Stromal cell of bone marrow (primary cell): ENCODE measurements at places on chromosomes 4 and X.

DNA sequence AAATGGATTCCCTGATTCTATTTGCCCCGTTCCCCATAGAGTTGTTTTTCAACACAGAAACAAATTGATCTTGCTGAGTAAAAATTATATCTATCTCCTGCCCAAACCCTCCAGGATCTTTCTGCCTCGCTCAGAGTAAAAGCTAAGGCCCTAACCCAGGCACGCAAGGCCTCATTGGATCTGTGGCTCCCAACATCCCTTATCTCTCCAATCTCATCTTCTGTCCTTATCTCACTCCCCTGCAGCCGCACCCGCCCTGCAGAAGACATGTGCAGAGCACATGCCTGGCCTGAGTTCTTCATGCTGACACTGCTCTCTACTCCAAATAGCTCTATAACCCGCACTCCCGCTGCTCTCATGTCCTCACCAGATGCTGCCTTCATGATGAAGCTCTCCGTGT, 543.8 kb upstream of the ZFP42 start:
- no peak for DNase-seq

DNA sequence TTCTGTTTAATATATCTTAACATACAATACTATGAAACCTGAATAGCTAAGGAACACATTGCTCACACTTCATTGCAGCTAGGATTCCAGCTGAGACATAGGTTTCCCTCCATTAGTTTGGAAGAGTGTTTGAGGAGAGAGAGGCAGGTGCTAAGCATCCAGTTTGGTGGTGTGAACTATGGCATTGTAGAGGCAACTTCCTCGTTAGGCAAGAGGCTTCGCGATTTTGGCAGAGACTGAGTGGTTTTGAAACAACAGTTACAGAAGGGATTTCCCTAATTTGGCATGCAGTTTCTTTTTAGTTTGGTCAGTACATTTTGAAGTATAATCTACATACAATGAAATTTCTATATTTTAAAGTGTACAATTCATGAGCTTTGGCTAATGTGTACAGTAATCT, 117.1 kb upstream of the BMP3 start:
- no peak for DNase-seq

DNA sequence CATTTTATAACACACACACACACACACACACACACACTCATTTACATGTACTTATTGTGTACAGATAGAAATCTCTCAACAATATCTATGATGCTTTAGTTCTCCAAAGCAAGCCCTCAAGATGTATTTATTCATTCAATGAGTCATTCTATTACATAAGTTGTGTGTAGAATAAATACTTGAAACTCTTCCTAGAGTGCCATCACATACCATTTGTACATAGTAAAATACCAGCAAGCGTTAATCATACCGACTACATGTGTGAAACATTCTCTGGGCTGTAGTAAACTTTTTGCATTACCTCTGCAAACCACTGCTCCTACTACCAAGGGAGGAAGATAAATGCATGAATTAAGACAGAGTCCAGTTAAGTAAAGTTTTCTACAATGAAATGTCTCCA, 70.9 kb downstream of the EPHA5 start:
- no peak for DNase-seq

DNA sequence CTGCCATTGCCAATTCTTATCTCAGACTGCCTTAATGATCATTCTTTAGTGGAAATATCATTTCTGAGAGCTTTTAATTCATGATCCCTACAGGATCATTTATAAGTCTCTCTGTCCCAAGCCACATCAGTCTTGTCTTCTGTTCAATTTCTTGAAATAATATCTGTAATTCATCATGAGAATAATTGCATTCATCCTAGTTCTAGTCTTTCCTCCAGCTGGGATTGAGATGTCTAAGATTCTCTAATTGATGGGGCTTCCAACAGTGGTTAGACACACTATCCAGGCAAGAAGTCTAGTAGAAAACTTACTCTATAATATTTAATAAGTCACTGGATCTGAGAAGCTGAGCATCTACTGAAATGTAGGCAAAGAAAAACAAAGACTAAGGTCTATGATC, 854.7 kb upstream of the ADGRL3 start:
- DNase-seq = no peak

GRCh38 chr4:145776208-145776607, 96.3 kb downstream of the C4orf51 start:
- no peak for DNase-seq

DNA sequence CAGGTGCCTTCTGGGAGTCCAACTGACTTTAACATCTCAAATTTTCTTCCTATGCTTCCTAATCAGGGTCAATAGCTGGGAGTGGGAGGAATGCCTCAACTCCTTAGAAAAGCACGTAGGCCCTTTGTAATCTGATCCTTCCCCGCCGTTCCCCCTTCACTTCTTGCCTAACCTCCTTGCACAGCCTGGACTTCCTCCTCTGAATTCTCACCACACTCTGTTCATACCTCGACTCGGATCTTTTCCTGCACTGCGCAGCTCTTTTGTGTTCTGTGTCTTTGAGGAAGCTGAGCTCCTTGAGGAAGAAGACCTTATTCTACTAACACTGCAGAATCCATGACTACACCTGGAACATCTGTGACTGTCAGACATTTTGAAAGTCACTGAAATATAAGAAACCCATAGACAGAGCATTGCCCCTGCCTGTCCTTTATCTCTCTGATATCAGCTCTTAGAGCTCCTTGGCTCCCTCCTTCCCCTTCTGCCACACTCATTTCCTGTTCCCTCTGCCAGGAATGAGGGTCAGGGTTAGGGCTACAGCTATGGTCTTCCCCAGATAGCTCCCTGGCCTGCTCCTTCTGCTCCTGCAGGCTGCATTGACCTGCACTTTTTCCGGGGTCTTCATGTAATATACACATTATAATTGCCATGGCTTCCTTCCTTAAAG, 140.2 kb upstream of the LDB2 start:
- DNase-seq = no peak

DNA sequence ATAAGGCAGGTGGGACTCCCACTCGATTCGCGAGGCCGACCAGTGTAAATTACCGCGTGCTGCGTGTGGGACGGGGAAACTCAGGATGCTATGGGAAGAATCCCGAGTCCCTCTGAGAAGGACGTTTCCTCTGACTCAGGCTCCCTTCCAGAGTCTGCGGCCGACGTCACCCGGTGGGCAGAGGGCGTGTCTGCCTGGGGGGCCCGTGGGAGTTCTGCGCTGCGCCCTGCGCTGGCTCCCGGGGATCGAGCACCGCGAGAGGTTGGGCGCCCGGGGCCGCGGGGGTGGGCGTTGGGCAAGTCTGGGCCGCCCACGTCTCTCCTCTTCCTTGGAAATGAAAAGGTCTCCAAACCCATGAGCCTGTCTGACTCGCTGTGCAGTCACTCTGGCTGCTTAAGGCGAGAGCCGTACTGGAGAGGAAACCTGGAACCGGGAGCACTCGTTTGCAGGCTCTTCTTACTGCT, 568 bp downstream of the NIPAL1 start:
- DNase-seq = peak; percentile 21

DNA sequence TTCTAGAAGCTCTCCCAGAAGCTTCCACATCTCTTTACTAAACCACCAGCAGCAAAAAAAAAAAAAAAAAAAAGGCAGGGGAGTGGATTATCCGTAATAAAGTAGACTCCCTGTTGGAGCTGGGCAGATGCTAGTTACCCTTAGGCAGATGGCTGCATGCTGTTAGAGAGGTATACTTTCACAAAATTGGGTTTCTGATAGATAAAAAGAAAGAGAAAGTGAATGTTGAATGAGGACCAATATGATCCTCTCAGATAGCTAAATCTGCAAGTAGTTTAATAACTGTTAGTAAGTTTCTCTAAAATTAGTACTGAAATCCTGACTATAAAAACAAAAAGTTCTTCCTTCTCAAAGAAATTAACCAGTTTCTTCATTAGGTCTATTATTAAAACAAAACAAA, 195.4 kb downstream of the ANAPC10 start:
- no peak for DNase-seq

- no peak for DNase-seq
Observed at GRCh38 chrX:15233416-15234015, 36.4 kb downstream of the ASB9 start.

- DNase-seq = no peak
Observed at GRCh38 chr4:119197772-119198212, 14.7 kb upstream of the USP53 start.

GRCh38 chr4:107069049-107069448, 32.9 kb upstream of the DKK2 start:
- peak; percentile 30 for DNase-seq

- DNase-seq = peak; percentile 13
Observed at GRCh38 chr4:89067417-89067816, 10.4 kb upstream of the FAM13A start.

GRCh38 chrX:150574559-150575418, 6.4 kb downstream of the MTM1 start:
- no peak for DNase-seq

DNA sequence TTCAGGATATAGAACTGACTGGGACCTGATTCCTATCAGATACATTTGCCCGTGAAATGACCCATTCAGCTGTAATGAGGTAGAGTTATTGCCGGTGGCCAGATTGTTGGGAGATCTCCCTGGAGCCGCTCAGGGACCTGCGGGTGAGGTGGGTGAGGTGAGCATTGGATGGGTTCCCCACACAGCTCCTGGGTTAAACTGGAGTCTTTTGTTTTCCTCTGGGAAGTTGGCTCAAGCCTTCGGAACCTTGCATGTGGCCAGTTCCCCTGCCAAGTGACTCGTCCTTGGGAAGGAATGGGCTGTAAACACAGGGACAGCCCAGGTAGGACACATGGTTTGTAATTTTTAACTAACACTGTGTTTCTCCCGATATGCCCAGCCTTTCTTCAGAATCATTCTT, 31.6 kb upstream of the KIT start:
- no peak for DNase-seq

- DNase-seq = peak; percentile 81
Observed at GRCh38 chrX:44828008-44828605, 15.7 kb upstream of the DUSP21 start.

GRCh38 chr4:109560687-109561461, 828 bp downstream of the MCUB start:
- peak; percentile 88 for DNase-seq

DNA sequence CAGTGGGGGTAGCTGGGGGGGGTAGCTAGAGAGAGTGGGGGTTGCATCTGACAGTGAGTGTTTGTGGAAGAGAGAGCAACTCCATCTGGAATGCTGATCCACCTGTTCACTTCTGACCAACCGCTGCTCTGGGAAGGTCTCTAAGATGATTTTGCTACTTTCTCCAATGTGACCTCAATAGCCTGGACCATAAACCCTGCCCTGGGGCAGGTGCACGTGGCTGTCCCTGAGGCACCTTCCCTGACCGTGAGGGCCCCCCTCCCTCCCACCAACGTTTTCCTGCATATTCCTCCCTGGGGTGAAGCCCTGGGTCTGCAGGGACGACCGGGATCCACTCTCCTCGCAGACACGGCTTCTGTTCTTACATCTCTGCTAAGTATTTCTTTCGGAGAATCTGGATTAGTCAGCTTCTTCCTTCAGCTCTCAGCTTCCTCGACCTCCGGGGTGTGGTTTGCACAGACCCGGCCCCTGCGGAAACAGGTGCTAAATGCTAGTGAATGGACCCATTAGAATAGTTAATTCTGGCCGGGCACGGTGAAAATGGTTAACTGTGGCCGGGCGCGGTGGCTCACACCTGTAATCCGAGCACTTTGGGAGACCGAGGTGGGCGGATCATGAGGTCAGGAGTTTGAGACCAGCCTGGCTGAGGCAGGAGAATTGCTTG, 21.4 kb upstream of the PLCXD1 start:
- DNase-seq = no peak

- no peak for DNase-seq
Observed at GRCh38 chrX:142831961-142832530, 193.7 kb upstream of the SPANXN4 start.

DNA sequence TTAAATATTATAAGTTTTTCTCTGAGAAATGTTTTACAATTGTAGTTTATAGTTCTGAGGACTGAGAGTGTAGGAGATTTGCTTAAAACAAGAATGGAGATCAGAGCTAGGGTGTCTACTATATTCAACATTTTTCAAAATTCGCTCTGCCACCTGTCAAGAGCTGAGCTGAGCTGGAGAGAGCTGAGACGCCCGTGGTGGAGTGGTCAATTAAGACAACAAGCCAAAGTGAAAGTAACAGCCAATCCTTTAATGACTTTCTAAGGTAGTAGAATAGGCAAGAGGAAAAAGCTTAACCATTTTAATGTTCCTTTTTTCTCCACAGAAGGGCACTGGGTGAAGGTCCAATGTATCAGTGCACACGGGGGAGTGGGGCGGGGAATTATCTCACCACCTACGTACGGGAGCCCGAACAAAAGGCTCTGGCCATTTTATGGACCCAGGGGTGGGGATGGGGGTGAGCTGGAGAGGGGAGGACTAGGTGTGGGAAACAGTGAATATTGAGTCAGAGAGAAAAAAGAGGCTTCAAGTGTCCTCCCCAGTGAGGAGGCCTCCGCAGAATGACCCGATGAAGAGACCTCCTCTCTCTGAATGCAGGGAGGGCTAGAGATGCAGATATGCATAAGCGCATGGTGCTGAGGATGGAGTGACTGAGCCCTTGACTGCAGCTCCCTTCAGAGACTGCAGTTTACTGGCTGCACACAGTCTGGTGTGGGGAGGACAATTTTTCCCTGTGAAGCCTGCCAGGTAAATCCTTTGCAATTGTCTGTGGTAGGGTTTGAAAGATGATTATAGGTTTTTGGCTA, 60.8 kb downstream of the SPCS3 start:
- DNase-seq = no peak
